Muscle of back (tissue), 13 donors: ENCODE measurements at places on chromosomes 3 and 15. TPM values are rescaled to one million over a fixed set of nuclear protein-coding genes. Genes with fewer than 3 reads are reported as not detected.
A peak's percentile ranks its signal among the peaks of the same experiment; 100 is the strongest.

DNA sequence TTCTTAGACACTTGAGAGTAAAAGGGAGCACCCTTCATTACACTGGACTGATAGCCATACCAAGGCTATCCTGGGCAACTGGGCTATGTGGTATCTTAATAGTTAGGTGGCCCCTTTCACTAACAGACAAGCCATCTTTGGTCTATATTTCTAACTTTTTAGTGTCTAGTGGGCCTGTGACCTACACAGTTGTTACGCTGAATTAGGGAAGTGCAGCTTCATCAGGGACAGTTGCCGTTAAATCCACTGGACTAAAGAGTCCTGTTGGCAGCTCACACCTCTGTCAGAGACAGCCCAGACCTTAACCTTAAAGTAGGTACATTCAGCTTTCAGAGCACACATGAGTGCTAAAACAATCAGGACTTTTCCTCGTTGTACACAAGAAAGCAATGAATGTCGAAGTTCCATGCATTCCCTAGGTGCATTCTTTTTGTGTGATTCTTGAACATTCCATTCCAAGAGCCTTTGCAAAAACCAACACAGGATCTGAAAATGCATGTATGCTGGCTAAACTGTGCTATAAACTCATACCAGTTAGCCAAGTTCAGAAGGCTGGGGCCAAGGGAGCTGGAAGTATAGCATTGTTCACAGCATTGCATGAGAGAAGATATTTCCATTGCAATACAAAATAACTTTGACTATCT is 230.2 kb upstream of the EIF1B start:
- DNase-seq: peak; percentile 69

DNA sequence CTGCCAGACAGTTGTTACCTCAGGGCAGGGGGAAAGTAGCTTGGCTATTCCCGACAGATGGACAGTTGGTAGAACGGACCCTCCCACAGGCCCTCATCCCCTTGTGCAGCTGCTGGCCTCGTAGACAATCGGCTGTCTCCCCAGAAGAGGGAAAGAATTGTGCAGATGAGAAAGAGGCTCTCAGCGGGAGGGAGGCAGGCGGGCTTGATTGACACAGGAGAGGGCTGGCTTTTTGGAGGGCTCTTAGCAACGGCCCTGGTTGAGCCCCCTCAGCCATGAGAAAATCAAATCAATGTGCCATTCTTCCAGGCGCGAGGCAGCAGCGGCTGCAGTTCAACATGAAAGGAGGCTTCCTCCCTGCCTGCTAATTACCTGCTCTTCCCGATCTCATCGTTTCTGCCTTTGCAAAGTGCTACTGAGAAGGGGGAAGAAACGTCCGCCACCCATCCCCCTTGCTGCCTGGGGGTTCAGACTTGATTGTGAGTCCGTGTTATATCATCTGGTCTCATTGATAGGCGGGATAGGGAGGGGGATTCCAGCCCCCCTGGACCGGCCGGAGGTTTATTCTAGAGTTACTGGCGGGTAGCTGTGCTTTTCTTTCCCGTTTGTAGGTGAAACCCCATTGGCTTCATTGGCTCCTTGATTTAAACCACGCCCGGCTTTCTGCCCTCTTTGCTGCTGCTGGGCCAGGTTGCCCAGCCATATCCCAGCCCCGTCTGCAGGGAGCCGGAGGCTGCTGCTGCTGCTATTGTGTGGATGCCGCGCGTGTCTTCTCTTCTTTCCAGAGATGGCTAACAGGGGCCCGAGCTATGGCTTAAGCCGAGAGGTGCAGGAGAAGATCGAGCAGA is at the start of gene TAGLN3:
TAGLN3 (plus strand) TSS at position 287 of the 848 bp plus-strand sequence; CDS start at position 788, 501 bp downstream.
- peak; percentile 34 for DNase-seq

The SCAANT1 gene
- polyA plus RNA-seq: 0.53 TPM

- DNase-seq: no peak
These were observed 21.1 kb upstream of the ST6GAL1 start for GRCh38 chr3:186909078-186909853.

DNA sequence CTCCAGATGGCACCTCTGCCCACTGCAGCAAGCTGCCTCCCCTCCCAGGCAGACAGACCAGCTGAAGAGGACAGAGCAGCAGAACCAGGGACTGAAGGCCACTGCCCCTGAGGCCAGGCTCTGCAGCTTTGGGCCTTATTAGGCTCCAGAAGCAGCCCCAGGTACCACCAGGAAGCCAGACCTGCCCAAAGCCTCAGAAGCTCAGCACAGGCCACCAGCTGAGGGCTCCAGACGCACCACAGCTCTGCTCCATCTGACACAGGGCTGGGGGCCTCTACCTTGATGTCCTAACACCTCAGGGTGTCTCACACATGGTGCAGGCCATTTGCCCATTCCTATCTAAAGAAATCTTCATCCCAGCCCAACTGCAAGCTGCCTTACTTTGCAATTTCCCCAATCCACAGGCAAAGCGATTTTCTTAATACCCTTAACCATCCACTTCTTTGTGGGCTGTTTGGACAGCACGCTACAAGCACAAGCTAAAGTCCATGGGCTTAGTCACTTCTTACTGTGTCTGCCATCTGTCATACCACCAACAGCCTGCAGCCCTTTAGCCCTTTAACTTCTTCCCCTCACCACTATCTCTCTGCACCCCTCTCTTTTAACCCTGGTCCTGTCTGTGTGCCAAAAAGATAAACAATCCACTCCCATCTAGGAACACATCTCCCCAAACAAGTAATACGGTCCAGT is 112.1 kb downstream of the IQSEC1 start:
- DNase-seq: no peak

DNA sequence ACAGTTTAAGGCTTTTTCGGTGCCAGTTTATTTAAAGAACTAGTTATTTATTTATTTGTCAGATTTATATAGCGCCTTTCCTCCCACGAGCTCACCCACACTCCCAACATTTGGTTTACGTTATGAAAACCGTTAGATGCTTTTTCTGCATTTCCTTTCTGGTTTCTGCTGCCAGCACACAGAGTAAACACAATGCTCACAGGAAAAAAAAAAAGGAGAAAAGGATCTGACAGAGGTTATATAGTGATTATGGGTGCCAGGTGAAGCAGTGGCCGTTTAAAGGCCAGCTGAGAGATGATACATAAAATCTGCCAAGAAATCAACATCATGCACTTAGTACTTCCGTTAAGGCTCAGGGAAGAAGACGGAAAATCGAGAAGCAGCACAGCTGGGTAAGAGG is 37.9 kb downstream of the ETV5 start:
- no peak for DNase-seq

DNA sequence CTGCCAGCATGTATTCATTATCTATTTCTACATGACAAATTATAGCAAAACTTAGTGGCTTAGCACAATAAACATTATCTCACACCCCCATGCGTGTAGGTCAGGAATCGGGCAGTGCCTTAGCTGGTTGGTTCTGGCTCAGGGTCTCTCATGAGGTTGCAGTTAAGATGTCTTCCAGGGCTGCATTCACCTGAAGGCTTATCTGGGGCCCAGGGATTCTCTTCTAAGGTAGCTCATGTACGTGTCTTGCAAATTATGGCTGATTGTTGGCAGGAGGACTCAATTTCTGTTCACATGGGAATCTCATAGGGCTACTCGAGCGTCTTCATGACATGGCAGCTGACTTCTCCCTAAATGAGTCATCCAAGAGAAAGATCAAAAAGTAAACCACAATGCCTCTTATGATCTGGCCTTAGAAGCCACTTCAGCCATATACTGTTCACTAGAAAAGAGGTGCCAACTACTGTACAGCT is 42.9 kb upstream of the TSC22D2 start:
- DNase-seq: no peak

DNA sequence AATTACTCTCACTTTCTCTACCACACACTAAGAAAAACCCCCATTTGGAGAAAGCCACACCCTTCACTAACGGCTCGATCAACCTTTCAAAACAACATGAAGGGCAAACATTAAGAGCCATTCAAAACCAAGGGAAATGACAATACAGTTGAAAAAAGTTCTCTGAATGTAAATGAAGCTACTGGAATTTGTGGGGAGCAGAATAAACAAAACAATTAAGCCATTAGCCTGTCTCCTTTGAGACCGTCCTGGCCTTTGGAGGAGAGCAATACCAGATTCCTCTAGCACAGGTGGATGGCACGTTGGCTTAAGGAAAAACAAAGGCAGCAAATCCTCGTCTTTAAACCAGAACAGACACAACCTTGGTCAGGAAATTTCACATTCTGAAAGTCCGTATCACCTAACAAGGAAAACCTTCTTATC is 18.7 kb downstream of the MYO1E start:
- DNase-seq: no peak

The RHOA gene
- 432 TPM for polyA plus RNA-seq

GRCh38 chr3:122004107-122004506 is 17.9 kb downstream of the ILDR1 start:
- DNase-seq: no peak

The NAALADL2 gene
- polyA plus RNA-seq: 7.9 TPM

The CD200 gene
- 16.1 TPM for polyA plus RNA-seq

DNA sequence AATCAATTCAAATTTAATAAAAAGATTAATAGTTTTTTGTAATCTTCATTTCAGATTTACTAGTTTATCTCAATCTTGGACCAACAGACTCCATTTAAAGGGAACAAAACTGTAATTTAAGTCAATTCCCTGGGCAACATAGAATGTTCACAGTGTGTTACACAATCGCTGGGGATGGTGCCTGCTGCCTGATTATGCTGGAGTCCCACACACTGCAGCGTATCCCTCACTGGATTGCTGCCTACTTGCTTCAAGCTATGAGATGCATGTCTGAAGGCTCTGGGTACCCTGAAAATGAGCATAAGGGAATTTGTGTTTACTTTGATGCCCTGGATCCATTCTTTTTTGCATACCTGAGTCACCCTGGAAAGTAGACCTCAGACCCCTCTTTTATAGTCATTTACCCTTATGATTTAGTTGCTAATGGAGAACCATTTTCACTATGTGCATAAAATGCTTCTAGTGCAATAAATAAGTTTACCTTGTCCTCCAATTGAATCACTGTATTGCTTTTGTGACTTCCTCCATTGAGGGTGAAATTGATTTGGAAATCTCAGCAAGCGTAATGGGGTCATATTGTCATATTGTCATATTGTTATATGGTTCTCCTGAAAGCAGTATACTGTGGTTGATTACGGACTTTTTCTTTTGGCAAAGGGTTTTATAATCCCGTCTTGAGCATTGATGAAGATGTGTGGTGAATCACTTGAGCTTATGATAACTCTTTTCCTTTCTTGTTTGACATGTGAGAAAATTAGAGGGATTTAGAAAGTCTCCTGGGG is 35.9 kb downstream of the ITPR1 start:
- DNase-seq: no peak

The FEZF2 gene
- not detected for polyA plus RNA-seq

GRCh38 chr15:81411969-81412633 is 38.1 kb upstream of the TMC3 start:
- DNase-seq: no peak

DNA sequence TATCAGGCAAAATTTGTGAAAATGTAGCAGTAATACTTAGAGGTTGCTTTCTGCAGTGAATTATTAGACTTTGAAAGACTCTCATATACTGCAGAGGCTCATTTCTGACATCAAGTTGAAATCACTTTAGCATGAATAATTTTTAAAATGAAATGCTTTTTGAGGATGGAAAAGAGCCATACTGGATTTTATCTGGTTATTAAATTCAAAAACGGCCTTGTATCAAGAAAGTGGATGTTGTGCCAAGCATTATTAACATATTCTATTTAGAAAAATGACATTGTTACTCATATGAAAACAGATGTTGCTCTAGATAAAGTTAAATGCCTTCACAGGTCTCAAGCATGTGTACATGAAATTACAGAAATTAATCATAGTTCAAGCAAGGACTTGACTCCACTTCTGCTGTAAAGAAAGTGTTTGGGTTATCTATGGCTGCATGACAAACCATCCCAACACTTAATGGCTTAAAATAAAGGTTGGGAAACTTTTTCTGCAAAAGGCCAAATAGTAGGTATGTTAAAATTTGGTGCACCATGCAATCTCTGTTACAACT is 64.5 kb upstream of the ZNF280D start:
- no peak for DNase-seq

GRCh38 chr3:177968891-177969290 is 567.3 kb upstream of the KCNMB2 start:
- DNase-seq: no peak

The ALDH1A2 gene
- 23.3 TPM for polyA plus RNA-seq

GRCh38 chr15:52440946-52441345 is 87.7 kb downstream of the MYO5A start:
- DNase-seq: no peak

- no peak for DNase-seq
These were observed 92.3 kb downstream of the PPARG start for GRCh38 chr3:12381199-12381598.

DNA sequence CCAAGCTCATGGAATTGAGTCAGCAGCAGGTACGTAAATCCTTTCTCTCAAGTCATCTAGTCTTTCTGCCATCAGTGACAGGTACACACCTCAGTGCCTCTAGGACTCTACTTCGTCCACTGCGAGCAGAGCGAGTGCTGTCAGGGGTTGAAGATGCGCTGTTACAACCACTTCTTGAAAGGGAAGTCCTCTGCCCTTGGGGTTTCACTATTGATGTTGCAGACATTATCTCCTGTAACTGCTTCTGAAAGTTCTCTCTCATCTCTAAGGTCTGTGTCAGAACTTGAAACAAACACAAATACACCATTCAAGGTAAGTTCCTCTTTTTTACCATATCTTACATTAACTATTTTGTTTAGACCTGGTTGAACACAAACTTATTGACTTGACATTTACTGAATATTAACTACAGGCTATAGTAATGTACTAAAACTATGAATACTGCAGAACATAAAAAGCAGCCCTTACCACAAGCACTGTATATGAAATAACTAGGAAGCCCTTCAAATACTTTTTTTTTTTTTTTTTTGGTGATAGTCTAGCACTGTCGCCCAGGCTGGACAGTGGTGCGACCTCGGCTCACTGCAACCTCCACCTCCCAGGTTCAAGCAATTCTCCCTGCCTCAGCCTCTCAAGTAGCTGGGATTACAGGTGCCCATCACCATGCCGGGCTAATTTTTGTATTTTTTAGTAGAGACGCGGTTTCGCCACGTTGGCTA is 41.5 kb downstream of the TOPBP1 start:
- DNase-seq: no peak

- DNase-seq: no peak
These were observed 11.6 kb downstream of the ATOSA start for GRCh38 chr15:52667597-52667996.

DNA sequence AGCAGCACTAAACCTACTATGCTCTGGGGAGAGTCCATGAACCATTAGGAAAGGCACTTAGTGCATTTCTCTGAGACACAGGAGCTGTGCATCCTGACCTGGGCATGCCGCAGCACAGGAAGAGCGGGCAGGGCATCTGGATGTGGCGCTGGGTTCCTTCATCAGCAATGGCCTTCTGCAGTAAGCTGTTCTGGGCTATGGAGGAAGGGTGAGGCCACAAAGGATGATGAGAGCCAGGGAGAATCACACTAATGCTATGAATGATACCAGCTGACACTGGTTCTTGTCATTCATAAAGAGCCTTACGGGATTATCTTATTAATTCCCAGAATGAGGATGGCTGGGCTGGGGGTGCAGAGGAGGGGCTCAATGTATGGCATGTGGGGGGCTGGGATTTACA is 12.7 kb upstream of the SCN10A start:
- no peak for DNase-seq

GRCh38 chr15:44385344-44385942 is 42.0 kb upstream of the CTDSPL2 start:
- no peak for DNase-seq
